Epithelial cell of prostate (primary cell): ENCODE measurements at places on chromosomes 7 and 10.

DNA sequence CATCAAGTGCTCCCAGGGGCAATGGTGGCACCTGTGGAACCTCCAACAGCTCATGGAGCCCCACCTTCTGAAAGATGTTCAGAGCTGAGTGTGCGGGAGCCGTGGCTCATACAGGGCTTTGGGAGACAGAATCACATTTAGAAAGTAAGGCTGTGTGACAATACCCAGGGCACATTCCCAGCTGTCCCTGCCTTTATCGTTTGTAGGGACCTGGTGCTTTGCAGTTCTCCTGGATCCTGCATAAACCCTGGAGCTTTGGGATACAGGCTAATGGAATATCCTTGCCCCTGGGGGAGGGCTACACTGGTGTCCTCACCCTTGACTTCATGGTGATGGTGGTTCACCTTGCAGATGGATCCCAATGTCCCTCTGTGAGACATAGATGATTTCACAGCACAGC, 134.8 kb upstream of the LAMB4 start:
- DNase-seq = no peak

GRCh38 chr7:50455658-50456057, 5.5 kb upstream of the FIGNL1 start:
- no peak for DNase-seq

DNA sequence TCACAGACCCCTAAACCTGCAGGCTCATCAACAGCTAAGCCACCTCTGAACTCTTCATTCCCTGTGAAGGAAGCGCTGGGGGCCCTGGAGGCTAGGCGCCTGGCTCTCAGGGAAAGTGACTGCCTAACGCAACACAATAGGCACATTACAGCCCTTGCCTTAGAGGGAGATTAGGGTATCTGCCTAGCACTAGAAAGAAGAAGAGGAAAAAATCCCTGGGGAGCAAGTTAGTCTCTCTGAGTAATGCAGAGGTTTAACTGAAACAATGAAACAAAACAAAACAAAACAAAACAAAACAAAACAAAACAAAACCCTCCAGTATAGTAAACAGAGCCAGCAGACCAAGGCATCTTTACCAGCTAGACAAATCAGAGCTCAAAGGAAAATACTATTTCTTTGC, 2.6 kb downstream of the ZNF777 start:
- no peak for DNase-seq

GRCh38 chr10:30284865-30285594, 64.0 kb downstream of the MTPAP start:
- no peak for DNase-seq

- DNase-seq = no peak
Observed at GRCh38 chr7:126535176-126535575, 717.6 kb downstream of the GRM8 start.

DNA sequence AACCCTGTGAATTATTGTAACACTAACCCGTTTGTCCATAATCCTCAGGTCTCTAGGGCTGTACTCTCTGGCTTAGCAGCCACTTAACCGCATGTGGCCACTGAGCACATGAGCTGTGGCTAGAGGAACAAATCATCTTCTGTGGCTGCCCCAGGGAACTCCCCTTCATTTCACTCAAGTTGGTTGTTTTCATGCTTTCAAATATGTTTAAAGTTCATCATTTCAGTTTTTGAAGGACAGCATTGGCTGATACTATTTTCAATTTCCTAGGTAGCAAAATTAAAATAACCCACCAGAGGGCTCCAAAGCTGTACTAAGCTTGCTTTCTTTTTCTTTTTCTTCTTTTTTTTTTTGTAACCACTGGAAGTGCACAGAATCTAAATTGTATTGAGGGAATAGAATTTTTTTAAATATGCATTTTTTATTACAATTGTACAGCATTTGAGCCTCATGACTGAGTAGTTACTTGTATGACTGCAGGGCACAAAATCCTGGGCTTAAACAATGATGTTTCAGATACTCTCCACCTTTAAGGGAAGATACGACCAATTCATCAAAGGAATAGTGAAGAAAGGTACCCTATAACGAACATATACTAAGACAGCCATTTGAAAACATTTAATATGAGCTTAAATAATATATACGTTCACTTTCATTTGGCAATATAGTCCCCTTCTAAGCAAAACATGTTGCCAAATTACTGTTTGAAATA, 38.6 kb downstream of the MRC1 start:
- DNase-seq = no peak

DNA sequence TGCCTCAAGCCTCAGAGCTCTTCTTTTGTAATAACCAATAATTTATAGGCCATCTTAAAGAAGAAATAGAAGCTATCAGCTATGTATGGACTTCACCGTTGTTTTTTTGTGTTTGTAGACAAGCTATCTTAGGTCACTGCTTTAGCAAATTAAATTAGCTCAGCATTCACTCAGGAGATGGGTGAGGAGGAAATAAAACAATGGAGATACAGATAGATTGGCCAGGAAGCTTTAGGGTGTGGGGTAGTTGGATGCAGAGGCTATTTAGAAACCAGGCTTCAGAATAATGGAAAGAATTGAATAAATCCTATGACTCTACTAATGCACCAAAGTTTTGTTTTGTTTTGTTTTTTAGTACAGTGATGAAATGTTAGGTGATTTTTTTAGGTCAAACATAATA, 66.1 kb downstream of the MDFIC start:
- DNase-seq = no peak

- no peak for DNase-seq
Observed at GRCh38 chr7:1897076-1897860, 227.2 kb downstream of the ELFN1 start.

DNA sequence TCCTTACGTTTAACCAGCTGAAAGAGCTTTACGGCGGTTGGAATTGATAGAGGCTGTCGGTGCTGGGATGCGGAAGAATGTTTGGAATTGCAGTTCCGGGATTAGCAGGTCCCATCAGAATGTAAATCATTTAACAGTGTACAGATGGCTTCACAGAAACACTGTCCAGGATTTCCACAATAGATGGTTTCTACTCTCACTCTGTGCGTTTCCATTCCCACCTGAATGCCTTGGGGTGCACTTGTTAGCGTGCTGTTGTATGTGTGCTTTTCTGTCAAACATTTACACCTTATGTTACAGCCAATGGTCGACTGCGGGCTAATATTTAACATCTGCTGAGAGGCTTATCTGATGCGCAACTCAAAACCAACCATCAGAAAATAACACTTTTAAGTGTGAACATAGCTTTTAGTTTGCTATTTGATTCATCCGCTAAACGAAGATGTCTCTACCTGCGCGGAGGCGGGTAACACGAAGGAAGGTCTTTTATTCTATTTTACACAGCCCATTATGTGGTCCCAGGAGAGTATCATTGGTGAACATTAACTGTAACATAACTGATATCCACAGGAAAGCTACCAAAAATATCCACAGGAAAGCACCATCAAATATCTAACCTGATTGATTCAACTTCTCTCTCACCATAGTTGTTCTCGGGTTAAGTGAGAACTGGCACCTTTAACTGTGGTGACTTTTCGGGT, 179.0 kb downstream of the PRPF18 start:
- DNase-seq = no peak

DNA sequence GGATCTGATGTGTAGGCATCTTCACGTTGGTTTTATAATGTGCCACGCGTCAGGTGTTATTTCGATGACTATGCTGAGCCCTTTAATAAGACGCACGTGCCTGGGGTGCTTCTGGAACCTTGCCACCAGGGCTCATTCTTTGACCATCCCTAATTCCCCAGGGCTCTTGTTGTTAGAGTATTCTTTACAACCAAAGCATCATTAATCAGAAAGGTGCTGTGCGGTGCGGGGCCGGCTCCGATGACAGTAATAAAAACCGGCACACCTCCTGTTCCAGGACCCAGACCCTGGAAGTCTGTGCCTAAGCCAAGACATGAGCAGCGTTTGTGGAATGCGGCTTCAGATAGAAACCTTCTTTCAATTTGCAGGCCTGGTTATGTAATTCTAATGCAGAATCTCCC, 58.4 kb downstream of the MGMT start:
- no peak for DNase-seq

DNA sequence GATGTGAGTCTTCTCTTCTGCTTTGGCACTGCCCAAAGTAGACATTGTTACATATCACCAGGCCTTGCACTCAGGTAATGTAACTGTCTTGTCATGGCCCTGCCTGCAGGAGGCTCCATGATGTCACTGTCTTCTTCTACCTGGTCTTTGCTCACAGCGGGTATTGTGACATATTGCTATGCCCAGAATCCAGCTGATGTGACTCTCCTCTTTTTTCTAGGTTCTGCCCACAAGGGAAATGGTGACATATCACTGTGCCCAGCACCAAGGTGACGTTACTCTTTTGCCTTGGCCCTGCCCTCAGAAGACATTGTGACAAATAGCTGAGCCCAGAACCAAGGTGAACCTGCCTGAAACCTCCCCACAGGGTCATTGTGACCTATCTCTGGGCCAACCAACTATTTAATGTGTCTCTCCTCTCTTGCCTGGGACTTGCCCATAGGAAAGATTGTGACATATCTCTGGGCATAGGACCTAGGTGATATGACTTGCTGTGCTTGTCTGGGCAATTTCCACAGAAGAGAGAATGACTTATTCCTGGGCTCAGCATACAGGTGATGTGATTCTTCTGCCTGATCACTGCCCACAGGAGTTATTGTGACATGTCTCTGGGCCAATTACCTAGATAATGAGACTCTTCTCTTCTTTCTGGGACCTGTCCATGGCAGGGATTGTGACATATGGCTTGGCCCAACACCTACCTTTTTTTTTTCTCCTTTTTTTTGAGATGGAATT, 26.5 kb upstream of the ZNF107 start:
- no peak for DNase-seq

- DNase-seq = no peak
Observed at GRCh38 chr10:80476685-80477084, 22.6 kb downstream of the TSPAN14 start.

DNA sequence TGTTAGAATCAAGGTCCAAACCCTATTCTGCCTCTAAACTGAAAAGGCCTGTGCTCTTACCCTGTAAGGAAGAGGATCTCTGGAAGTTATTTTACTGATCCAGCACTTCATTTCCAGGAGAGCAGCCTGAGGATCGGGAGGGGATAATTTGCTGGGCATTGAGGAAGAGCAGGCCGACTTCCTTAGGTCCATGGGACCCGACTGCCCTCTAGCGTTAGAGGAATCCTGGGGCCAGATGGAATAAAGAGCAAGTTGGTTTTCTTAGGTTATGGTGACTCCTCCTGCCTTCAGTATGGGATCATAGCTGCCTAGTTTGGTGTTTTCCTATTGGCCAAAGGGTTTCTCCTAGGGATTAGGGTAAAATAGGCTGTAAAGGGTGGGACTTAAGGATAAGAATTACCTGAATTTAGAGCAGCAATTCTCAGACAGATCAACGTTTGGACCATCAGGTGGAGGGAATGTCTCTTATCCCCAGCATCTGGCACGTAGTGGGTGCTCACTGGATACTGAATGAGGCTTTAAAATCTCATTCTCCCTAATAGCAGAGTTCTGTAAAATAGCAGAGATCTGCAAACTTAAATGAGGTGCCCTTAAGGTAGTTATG, 40.0 kb upstream of the SORBS1 start:
- DNase-seq = peak; percentile 33

- DNase-seq = no peak
Observed at GRCh38 chr10:13308096-13308495, 8.2 kb upstream of the PHYH start.

- no peak for DNase-seq
Observed at GRCh38 chr7:29278337-29279069, 83.9 kb downstream of the CHN2 start.

GRCh38 chr7:95454438-95455045, 19.7 kb upstream of the PON2 start:
- no peak for DNase-seq
